Effector CD4-positive, alpha-beta T cell (primary cell): ENCODE measurements at places on chromosomes 5 and 9.

GRCh38 chr5:169385636-169386035 is 84.7 kb upstream of the SLIT3 start:
- DNase-seq, result no peak

DNA sequence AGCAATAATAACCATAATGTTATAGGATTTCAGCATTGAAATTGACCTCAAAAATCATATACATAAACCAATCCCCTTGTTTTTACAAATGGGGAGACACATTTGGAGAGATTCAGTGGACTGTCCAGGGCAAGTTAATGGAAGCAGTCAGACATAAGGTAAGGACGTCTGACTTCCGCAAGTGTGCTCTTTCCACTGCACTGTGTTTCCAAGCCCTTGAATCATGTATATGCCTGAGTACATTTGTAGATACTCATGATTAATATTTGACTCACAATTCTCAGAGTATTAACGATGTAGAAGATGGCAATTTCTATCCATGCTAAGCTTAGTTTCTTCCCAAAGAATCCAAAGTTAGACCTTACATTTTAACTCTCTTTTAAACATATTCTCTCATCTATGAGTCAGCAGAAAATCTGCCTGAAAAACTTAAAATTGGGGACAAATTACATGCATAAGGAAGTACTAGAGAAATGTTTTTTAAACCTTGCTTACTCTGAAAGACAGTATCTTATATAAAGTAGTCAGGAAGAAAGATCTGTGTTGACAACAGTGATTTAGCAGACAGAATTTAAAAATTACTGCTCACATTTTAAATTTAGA is 165.3 kb downstream of the NFIB start:
- DNase-seq, result no peak

- no peak for DNase-seq
Observed at GRCh38 chr9:136855461-136856078, 3.4 kb downstream of the MAMDC4 start.

GRCh38 chr5:55177078-55177477 is 4.1 kb upstream of the CDC20B start:
- no peak for DNase-seq

- DNase-seq, result no peak
Observed at GRCh38 chr5:109981979-109982378, 292.3 kb downstream of the MAN2A1 start.

- no peak for DNase-seq
Observed at GRCh38 chr5:158754018-158754514, 345.6 kb downstream of the EBF1 start.

DNA sequence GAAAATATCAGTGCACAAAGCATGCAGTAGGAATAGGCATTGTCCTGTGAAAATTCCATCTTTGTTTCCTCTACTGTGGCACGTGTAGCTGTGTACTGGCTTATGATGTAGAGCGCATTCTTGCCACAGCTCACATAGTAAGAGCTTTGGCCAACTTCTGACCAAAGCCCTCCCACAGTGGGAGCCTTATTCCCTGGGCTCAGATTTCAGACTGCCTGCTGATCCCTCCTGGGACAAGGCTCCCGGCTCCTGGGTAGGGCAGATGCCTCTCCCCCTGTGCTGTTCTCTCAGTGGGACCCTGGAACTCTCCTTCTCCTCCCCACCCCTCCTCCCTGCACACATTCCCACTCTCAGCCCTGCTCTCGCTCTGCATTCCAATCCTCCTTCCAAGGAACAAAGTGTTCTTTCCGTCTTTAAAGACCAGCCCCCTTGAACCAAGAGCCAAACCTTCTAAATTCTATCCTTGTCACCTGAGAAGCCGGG is 17.5 kb downstream of the LCP2 start:
- no peak for DNase-seq

DNA sequence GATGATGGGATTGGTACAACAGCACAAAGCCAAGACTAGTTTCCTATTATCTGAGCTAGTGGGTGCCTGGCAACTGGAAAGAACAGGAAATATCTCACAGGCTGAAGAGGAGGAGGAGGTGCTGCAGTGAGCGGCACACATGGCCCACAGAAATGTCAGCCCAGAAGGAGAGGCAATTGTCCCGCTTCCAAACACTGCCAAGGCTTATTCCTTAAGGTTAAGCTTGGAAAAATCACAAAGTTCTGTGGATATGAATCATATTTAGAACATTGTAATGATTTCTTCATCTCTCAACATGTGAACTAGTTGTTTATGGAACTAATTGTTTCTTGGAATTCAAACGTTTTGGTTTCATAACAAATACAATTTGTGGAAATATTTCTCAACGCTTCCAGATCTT is 1019.5 kb upstream of the SEMA6A start:
- DNase-seq, result no peak

- no peak for DNase-seq
Observed at GRCh38 chr5:79112703-79113058, 1.1 kb downstream of the BHMT start.

GRCh38 chr9:130993303-130994030 is 15.5 kb upstream of the LAMC3 start:
- no peak for DNase-seq

DNA sequence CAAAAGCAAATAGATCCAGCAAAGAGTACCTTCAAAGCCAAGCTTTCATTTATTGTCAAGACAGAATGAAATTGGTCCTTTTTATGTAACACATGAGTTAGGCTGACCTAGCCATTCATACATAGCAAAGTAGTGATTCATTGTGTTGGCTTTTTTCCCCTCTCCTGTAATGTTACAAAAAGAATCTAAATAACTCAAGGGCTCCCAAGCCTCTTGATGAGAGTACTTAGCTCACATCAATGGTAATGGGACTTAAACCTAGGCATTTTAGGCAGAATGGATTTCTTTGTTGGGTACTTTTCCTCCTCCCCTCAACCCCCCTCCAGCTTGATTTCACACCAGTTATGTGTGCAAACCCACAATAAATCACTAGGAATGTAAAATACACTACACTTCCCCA is 123.7 kb downstream of the EBF1 start:
- no peak for DNase-seq

DNA sequence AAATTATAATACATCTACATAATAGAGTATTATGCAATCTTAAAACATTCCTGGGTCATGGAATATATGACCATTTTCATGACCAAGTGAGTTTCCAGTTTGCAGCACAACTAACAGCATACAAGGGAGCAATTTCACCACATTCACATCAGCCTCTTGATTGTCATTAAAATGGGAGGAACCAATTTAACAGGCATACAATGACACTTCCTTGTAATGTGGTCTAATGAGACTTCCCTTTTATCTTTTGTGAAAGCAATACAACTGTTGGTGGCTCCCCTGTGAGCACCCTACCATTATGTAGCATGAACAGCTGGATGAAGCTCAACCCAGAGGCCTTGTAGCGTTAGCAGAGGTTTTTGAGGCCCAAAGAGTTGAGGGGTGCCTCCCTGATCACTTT is 13.6 kb upstream of the TMOD1 start:
- no peak for DNase-seq

DNA sequence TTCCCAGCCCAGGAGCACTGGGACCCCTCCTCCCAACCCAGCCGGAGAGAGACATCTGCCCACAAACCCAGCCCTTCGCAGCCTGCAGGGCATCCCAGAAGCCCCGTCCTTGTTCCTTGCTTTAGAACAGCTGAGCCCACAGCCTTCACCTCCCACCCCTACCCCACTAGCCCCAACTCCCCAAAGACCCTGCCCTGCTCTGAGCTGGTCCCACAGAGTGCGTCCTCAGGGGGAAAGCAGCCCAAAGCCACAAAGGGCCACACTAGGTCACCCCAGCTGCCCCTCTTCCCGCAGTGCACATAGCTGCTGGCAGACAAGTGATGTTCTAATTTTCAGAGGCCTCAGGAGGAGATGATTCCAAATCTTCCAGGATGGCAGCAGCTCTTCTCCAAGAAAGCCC is 8.8 kb downstream of the PLPP7 start:
- DNase-seq, result no peak

GRCh38 chr9:5799314-5799713 is 33.6 kb downstream of the ERMP1 start:
- DNase-seq, result no peak

DNA sequence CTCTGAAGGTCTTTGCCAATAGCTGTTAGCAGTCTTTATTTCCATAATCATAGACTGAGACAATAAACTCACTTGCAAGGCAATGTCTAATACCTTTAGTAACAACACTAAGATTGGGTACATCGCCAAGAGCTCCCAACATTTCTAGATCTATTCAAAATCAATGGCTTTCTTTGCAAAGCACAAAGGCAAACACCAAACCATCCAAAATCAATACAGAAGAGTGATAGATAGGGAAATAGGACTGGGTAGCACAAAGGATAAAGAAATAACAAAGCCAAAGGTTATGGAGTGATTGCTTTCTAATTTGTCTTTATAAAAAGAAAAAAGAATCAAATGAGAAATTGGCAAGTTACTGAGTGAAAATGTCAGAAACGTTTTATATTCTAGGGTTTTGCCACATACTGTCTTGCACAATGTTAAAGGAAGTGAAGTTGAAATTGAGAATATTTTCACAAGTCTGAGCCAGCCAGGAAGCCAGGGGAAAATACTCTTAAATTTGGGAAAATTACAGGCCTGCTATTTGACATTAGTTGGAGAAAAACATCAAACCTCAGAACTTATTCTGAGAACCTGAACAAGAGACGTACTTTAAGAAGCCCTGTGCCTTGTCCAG is 53.3 kb upstream of the LHFPL2 start:
- DNase-seq, result no peak

DNA sequence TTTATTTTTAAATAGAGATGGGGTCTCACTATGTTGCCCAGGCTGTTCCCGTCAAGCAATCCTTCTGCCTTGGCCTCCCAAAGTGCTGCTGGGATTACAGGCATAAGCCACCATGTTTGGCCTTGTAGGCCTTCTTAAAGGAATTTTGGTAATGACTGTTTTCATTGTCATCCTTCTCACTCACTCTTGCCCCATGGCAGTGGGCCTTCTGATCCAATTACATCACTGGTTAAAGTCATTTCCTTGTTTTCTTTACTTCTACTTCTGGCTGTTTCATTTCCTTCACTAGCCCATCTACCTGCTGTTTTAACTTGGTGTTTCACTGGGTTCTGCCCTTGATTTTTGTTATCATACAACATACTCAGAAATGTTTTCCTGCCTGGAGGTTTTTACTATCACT is 20.1 kb upstream of the NIM1K start:
- DNase-seq, result no peak

GRCh38 chr5:126847826-126848251 is 70.9 kb downstream of the LMNB1 start:
- no peak for DNase-seq

DNA sequence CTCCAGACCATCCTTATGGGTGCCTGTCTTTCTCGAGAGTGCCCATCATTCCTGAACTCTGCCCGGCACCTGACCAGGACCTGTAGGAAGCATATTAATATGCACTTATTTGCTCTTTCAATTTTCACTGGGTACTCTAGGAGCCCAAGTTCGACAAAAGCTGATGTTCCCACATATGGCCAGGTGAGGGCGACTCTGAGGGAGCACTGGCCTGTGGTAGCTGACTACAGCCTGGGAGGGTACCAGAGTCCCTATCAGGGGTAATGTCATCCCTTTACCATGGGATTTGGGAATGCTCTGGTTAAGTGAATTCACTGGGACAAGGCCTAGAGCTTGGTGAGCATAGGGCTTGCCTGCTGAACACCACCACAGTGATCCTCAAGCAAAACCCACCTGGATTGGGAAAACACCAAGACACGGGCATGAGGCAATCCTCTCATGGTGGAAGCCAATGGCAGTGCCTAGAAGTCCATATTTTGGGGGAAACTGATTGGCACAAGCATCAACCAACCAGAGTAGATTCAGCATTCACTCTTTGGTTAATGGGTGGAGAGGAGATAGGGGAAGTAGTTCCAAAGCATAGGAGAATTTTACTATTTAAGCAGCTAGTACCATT is 112.2 kb downstream of the MTX3 start:
- DNase-seq, result no peak

DNA sequence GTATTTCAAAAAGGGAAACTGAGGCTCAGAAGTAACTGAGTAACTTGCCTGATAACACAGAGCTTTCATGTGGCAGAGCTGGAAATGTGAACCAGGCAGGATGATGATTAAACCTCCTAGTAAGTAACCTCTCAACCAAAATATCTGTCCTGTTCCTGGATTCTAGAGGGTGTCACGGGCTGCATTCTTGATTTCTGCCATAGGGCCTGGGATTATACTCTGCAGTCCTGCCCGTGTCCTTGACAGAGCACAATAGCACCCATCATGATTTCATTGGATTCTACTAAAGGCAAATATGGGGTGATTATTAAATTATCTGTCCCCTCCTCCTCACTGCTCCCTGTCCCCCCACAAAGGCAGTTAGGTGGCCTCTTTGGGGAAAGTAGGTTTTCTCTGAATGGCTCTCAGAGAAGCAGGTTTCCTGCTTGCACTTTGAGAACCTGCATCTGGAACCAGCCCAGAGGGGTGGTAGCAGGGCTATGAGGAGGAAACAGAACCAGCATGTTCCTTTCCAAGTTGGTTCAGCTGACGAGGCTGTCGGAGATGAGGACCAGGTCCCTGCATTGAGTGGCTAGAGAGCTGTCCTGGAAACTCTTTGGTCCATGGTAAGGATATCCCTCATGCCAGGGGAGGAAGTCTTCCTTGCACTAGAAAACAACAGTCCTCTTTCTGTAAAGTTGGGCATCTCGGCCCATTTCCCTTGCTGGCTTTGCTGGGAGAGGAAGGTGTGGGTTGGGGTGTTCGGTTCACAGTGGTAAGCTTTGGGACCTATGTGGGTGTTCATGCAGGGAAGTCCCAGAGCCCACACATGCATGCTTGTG is 36.6 kb downstream of the PPARGC1B start:
- no peak for DNase-seq
